ENCODE measurements at places on chromosomes 3 and 15. TPM values are rescaled to one million over a fixed set of nuclear protein-coding genes. Genes with fewer than 3 reads are reported as not detected.

ROPN1 gene
- 1.0 TPM for total RNA-seq

IFT122 gene
- 14.7 TPM for total RNA-seq

SGO1 gene
- total RNA-seq = not detected

SLC28A2 gene
- not detected for total RNA-seq

HYKK gene
- total RNA-seq = 7.6 TPM

NEK4 gene
- 14.3 TPM for total RNA-seq

ZNF774 gene
- total RNA-seq = 7.5 TPM
